Motor neuron (in vitro differentiated cells): ENCODE measurements at places on chromosomes 7 and 10.
A peak's percentile ranks its signal among the peaks of the same experiment; 100 is the strongest.

DNA sequence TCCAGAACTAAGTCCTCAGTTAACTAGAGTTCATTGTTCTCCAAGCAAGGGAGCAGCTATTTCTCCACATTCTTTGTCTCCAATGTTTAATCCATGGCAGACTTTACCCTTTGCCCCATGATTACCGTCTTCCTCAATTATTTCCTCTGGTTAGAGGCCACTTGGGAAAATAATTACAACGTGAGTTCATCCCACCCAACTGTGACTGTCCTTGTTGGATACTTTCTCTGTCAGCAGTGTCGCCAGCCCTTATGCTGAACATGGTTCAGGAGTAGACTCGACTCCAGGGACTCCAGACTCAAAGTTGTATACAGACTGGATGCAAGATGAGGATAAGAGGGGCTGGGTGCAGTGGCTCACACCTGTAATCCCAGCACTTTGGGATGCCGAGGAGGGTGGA, 17.1 kb upstream of the SEPHS1 start:
- no peak for ATAC-seq

- ATAC-seq: no peak
Measured at GRCh38 chr7:92560602-92561001, 29.6 kb downstream of the FAM133B start.

DNA sequence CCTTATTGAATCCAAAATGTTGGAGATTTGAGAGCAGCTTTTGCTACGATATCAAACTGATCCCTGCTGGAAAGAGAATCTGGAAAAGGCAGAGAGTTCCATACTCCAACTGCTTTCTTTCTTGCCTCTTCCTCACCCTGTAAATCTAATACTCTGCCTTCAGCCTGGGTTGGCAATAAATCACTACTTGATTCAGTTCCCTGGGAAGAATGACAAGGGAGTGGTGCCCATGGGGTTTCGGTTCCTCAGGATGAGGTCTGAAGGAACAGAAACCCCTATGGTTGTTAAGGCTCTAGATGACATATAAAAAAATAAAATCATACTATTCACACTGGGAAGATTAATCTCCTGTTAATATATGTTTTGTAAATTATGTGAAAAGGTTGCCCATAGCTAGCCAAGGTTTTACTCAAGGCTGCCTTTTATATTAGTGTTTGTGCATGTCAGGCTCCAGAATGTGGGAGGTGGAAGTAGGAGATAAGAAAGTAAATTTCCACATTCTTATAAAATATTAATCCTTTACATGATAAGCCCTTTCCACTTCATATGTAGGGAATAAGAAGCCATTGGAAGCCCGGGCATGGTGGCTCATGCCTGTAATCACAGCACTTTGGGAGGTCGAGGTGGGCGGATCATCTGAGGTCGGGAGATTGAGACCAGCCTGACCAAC, 106.2 kb upstream of the CACNA2D1 start:
- ATAC-seq: no peak

DNA sequence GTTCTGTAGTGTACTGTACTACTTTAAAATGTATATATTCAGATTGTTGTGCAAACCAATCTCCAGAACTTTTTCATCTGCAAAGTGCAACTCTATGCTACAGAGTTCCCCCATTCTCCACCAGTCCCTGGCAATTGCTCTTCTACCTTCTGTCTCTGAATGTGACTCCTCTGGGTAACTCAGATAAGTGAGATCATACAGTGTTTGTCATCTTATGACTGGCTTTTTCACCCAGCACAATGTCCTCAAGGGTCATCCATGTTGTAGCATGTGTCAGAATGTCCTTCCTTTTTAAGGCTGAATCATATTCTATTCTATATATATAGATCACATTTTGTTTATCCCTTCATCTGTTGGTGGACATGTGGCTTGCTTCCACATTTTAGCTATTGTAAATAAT, 10.8 kb downstream of the SLIT1 start:
- no peak for ATAC-seq

DNA sequence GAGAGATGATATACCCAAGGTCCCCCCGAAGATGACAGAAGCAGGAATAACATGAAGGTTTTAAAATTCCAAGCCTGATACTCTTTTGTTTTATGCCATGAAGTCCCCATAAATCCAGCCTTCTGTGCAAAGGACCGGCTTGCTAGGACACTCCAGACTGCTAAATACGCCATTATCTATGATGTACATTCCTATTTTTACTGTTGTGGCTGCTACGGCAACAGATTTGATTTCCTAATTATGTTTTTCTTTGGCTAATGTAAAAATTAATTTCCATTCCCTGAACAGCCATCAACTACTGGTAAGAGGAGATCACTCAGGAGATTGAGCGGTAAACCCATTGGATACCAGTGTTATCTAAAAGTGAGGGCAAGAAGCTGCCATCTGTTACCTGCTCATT, 1090.8 kb downstream of the TYW1 start:
- no peak for ATAC-seq

GRCh38 chr10:7322623-7323022, 88.2 kb downstream of the SFMBT2 start:
- ATAC-seq: no peak

DNA sequence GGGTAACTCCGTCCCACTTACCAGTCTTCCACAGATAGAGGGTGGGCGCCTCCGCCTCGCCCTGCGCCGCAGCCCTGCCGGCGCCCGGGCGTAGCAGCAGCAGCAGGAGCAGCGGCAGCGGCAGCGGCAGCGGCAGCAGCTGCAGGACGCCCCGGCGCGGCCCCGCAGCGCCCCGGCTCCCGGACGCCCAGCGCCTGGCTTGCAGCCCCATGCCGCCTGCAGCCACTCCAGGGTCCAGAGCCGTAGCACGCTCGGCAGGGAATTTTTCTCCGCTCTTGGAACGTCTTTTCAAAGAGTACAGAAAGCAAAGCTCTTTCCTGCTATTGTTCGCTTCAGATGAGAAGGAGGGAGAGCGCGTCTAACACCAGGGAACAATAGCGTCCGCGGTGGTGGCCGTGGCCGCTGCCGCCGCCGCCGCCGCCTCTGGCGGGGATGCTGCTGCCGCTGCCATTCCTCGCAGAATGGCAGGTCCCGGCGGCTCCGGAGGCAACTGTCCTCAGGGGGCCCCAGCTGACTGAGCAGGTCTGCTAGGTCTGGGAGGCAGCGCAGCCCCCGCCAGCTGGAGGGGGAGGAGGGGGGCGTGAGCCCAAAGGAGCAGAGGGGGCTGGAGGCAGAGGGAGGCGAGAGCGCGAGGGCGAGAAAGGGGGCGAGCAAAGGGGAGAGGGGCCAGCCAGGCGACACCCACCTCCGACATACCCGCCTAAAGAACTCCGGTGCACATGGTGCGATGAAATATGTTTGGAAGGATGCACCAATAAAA, at the start of gene THSD7A:
THSD7A (minus strand) TSS at position 463 of the 760 bp plus-strand sequence; CDS start at position 211, 252 bp downstream.
- peak; percentile 88 for ATAC-seq

GRCh38 chr10:73423309-73423708, 9.5 kb upstream of the ANXA7 start:
- no peak for ATAC-seq

DNA sequence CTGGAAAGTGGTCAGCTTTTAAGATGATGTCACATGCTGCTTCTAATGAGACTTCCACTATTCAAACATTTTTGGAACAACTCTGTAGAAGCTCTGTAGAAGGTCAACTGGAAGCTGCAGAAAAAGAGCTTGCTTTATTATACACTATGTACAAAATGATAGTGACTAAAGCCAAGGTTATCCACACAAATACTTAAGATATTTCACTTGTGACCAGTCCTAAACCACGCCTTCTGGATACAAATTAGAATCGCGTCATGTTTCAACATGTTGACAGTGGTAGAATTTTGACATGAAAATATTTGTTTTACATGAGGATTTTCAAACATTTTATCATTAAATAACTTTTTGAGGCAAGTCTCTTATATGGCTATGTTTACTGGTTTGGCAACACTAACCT, 499.6 kb upstream of the PHF14 start:
- ATAC-seq: no peak

DNA sequence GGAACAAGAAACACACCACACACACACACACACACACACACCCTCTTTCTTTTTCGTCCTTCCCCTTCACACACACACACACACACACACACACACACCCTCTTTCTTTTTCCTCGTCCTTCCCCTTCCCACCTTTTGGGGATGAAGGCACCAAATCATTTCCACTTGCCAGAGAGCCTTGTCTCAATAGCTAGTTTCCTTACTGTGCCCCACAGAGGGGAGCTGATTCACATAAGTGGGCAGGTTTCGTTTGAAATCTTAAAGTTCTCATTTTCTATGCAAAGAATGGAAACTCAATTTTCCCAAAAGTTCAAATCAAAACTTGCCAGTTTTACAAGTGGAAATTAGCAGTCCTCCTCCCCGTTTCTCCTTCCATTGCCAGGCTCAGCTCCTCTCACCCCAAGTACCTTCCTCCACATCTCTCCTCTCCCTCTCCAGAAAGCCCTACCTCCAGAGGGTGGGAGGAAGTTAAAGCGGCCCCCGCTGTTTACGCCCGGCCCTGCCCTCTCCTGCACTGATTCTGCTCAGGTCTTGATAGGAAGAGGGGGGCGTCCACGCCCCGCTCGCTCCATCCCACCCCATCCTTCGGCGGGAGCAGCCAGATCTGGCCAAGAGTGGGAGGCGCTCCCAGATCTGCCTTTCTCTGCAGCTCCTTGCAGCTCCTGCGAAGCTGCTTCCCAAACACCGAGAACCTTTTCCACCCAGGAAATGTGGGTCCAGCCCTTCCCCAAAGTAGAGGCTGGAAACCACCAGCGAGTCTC, 1.3 kb downstream of the CTTNBP2 start:
- peak; percentile 64 for ATAC-seq

DNA sequence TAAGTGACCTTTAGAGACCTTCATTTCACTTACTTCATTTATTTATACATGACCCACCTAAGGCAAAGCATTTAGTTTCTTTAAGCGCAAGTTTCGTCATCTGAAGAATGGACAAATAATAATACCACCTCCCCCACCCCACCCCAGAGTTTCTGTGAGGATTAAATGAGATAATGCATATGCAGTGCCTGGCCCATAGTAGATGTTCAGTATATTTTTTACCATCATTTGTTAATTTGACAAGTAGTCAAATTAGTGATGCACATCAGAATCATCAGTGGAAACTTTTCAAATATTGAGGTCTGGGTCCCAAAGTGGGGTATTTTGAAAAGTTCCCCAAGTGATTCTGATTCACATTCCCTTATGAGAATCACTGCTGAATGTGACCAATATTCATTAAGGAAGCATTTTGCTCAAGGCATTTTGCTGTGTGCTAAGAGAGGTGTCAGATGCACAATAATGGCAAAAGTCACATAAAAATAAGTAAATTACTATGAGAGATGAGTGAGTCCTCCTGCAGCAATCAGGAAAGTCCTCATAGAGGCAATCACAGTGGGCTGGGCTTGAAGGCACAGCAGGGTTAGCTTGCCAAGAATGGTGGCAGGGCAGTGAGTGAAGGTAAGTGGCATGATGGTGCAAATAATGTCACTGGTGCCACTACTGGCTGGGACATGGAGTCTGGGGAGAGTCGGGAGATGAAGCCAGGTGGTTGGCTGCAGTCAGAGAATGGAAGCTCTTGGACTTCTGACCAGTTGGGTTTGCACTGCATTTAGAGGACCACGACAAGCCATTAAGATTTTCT, 244.1 kb downstream of the PTEN start:
- ATAC-seq: no peak

DNA sequence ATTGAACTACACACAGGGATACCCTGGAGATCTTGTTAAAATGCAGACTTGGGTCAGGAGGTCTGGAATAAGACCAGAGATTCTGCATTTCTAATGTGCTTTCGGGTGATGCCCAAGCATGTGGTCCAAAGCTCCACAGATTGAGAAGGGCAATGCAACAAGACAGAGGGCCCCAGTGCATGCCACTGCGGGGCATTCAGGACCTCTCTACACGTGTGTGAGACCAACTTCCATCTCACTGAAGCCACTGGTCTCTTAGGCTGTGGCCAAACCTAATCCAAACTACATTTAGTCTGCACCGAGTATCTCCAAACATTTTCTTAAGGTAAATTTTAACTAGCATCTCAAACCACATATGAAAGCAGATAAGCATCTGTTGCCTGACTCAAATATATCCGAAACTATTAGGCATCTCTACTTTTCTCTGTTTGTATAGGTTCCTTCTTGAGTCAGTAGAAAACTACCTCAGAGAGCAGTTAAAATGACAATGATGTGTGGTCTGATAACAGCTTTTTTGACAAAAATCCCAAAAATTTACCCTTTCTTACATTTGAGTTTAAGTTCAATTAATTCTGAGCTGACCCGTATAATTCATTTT, 107.5 kb downstream of the ELMO1 start:
- ATAC-seq: no peak

- ATAC-seq: peak; percentile 32
Measured at GRCh38 chr7:79923953-79924352, 210.7 kb upstream of the GNAI1 start.

- no peak for ATAC-seq
Measured at GRCh38 chr10:84845628-84846261, 517.4 kb downstream of the CCSER2 start.

DNA sequence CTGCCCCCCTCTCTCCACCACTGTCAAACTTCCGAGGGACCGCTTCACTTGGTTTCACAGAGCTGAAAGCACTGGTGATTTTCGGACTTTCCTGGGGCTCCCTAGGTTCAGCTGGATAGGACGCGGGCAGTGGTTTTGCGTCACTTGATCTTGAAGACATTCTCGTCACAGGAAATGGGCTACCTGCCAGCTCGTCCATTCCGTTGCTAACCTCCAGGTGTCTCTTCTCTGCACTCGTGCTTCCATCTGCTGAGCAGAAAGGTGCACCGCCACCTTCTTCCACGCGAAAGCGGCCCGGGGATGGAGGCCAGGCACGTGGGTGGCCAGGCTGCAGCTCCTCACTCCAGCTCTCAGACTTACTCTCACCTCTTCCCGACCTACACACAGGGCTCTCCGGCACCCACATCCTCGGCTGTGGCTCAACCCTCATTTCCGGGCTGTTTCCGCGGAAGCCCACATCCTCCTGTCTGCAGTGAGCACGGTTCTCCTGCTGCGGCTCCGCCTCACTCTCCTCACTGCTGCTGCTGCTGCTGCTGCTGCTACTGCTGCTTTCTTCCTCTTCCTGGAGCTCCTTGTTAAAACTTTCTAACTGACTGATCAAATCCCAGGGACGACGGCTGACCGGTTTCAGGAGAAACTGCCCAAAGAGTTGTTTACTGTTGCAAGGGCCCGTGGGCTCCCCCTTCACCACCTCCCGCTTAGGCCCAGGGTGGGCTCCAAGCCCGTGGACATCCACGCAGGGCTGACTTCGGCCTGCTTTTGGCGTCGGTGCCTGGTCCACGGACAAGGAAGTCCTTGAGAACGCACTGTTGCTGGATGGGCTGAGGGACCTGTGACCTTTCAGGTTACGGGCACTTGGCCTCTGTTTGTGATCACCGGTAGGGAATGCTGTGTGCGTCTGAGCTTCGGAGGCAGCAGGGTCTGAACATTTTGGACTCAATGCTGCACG, 32.1 kb downstream of the JCAD start:
- no peak for ATAC-seq

- peak; percentile 24 for ATAC-seq
Measured at GRCh38 chr10:34922138-34922537, 107.0 kb upstream of the PARD3 start.

GRCh38 chr7:18573410-18574234, 78.1 kb downstream of the HDAC9 start:
- ATAC-seq: no peak
